ENCODE measurements at places on chromosomes 5 and 9.
A peak's percentile ranks its signal among the peaks of the same experiment; 100 is the strongest.

GRCh38 chr9:118367383-118367782 is 663.2 kb downstream of the TLR4 start:
- DNase-seq = no peak

- DNase-seq = no peak
These were observed 217.1 kb downstream of the TSSK1B start for GRCh38 chr5:113217619-113218184.

DNA sequence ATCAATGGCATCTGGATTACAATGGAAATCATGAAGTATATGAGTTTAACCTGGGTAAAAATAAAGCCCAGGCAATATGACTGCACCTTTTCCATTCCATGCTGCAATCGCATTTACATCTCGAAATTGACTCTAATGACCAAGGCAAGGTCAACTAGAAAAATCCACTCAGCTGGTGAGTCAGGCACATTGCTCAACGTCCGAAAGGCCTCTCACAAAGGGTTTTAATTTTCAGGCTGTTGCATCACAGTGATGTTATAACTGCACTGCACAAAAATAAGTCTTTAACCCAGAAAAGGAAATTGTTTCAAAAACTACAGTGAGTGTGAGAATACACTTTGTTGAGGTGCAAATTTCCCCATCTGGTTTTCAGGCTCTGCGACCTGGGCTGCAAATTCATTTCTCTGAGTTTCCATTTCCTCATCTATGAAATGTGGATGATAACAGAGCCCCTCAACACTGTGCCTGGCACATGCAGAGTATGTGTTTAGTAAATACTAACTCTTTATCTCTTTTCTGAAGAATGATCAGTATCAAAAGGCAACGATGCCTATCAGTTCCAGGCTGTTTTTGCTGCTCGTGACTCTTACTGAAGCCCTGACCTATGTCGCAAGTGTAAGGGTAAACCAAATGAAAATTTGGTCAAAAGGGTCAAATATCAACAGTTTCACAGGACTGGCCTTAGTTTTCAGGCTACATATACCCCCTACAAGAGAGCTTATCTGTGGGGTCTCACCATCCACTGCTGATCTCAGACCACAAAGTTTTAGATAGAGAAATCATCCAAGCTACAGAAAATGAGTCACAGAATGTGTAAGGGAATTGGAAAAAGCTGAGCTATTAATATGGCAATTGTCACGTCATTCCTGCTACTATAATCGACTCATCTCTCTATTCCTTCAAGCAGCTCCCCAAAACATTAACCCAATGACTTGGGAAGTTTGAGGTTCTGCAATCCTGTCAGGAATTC is 4.1 kb downstream of the NFIL3 start:
- DNase-seq = peak; percentile 98

DNA sequence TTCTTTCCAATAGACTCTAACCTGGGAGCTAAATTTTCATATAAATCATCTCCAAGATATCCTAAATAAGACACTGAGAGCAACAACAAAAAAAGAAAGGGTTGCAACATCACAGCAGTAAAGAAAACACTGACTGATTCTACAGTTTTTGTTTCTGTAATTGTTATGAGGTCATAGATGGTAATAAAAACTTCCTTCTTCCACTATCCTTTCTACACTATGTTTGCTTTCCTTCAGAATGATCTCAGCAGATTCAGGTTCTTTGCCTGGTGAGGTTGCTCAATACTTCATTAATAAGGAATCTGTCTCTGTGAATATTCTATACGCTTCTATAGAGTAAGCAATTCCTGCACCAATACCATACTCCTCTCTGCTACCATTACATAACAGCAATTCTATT is 835.6 kb upstream of the GRAMD2B start:
- no peak for DNase-seq

DNA sequence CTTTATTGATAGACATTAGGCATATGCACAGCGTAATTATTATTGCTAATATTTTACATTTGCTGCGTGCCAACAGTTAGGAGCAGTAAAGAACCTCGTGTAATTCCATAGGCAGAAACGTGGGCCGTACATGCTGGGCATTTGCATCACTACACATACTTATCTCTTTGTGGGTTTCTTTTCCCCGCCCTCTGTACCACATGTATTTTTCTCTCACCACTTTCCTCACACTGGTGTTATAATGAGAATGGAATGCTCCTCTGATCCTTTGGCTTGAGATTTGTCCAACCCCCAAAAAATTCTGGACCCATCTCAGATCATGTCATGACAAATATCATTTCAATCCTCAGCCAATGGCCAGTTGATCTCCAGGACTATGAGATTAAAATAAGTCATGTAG is 1952.6 kb upstream of the WWC1 start:
- no peak for DNase-seq

DNA sequence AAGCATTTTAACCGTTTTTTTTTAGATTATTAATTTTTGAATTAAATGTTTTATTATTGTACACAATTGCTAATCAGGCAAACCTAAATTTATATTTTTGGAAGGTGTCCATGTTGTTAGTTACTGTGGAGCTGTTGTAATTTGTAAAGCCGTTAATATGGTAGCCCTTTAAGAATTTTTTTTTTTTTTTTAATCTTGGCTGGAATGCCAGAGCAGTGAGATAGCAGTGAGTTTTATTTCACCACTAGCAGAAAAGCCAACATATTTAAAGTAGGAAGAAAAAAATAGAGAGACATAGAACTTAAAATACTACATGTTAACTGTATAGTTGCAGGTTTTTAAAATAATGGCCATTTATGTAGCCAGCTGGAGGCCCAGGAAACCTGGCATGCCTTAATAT is 35.3 kb upstream of the RNF20 start:
- no peak for DNase-seq

DNA sequence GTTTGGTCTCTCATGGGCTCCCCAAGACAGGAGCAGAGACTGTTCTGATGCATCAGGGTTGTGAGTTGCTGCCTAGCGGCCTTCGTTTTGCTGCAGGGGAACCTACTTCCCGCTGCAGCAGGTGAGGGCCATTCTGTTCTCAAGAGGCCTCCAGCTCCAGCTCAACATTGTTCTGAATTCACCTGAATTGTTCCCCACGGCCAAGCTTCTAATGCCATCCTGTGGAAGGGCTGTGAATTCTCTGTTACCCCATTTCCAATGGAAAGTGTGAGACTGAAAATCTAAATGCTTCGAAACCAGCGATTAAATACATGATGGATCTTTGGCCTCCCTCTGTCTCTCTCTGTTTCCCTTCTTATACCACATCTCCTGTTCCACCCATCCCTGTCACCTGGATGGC is 349.1 kb upstream of the DAP start:
- DNase-seq = no peak

DNA sequence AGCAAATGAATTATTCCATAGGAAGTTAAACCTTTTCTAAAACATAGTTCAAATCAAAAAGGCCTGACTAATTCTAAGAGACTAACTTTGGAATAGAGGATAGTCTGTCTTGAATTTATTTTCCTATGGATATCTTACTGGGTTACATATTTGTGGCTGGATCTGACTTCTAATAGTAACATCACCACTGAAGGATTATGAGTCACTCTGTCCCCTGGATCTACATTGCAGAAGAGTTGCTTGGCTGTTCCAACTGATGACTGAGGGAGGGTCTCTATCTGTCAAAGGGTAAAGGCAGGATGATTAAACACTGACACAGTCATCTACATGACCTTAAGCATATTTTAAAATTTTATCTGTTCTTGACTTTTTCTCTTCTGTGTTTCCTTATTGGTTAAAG is 119.6 kb upstream of the FST start:
- peak; percentile 81 for DNase-seq

- DNase-seq = no peak
These were observed 38.9 kb downstream of the SERINC5 start for GRCh38 chr5:80216753-80217596.

DNA sequence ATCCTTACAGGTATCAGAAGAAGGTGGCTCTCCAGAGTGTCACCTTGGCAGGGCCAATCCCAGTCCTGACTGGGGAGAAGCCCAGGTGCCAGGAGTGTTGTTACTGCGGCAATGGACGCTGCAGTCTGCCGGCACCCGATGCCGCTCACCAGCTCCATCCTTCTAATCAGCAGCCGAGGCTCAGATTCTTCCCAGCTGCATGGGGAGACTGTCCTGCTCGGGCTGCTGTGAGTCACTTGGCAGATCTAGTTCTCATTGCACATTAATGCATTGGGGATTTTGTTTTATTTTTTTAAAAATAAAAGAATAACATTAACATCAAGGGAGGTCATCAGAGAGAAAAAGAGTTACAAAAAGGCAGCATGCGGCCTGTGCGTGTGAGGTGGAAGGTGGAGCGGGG is 115.8 kb downstream of the MTX3 start:
- peak; percentile 12 for DNase-seq

DNA sequence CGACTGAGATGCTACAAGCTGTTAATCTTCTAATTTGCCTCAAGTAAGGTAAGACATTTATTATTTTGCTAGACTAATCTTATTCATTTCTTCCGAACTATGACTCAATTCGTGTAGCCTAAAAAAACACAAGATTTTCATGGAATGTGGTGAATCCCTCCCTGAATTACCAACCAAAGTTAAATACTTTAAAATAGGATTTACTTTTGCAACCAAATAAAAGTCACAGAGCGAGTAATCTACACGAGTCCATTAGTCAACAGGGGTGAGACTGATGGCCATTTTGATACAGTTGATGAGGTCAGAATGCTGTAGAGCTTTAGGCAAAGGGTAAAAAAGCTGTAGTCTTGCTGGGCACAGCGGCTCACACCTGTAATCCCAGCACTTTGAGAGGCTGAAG is 13.1 kb upstream of the BNC2 start:
- DNase-seq = no peak

- DNase-seq = no peak
These were observed 1953.8 kb downstream of the MAT2B start for GRCh38 chr5:165459232-165459631.

DNA sequence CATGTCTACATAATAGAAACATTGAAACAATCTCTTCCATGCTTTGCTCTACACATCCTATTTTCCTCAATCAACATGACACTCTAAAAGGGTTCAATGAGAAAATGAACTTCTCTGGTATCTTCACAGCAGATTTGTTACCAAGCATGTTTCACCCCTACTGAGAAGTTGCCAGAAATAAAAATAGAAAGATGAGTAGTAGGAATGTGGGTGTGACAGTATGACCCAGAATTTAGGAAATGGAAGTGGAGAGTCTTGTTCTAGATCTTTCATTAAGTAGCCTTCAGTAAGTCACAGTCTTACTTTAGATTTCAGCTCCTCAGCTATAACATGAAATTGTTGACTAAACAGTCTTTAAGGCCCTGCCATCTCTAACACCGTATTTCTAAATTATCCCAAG is 581.8 kb downstream of the EFNA5 start:
- DNase-seq = no peak

DNA sequence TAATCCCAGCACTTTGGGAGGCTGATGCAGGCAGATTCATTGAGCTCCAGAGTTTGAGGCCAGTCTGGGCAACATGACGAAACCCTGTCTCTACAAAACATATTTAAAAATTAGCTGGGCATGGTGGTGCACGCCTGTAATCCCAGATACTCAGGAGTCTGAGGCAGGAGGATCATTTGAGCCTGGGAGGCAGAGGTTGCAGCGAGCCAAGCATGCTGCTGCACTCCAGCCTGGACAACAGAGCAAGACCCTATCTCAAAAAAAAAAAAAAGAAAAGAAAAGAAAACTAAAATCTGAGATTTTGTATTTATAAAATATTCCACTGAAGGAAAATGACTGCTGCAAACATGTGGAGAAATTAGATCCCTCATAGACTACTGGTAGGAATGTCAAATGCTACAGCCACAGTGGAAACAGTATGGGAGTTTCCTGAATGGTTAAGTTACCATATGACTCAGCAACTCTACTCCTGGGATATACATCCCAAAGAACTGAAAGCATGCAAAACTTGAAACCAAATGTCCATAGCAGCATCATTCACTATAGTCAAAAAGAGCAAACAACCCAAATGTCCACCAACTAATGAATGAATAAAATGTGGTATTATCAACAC is 106.1 kb downstream of the UBAP2 start:
- DNase-seq = peak; percentile 78

DNA sequence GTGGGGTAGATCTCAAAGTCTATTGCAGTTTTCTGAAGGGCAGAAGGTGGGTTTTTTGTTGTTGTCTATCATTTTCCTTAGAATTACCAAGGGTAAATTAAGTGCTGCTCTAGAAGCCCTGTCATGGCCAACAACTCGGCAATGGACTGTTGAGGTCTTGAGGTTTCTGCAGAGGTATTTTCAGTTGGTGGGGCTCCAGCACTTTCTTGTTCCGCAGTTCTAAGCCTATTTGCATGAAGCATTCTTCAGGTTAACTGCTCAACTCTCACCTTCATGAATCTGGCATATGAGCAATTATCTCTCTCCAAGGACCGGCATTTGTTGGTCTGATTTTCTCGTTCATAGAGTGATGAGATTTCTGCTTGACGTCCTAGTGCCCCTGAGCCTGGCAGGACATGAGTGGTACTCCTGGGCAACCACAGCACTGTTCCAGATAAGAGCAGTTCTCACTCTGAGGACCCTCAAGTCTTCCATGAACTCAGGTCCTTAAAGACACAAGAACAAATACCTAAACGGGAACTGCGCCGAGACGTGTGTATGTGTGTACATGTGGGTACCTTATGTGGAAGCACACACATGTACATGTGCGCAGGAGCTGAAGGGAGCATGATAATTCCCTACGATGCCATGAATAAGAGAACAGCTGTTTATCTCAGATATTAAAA is 544.5 kb downstream of the CSNK1G3 start:
- DNase-seq = no peak

GRCh38 chr5:98999631-99000030 is 70.8 kb upstream of the CHD1 start:
- peak; percentile 20 for DNase-seq

GRCh38 chr9:31415164-31415563 is 969.3 kb upstream of the ACO1 start:
- DNase-seq = no peak

DNA sequence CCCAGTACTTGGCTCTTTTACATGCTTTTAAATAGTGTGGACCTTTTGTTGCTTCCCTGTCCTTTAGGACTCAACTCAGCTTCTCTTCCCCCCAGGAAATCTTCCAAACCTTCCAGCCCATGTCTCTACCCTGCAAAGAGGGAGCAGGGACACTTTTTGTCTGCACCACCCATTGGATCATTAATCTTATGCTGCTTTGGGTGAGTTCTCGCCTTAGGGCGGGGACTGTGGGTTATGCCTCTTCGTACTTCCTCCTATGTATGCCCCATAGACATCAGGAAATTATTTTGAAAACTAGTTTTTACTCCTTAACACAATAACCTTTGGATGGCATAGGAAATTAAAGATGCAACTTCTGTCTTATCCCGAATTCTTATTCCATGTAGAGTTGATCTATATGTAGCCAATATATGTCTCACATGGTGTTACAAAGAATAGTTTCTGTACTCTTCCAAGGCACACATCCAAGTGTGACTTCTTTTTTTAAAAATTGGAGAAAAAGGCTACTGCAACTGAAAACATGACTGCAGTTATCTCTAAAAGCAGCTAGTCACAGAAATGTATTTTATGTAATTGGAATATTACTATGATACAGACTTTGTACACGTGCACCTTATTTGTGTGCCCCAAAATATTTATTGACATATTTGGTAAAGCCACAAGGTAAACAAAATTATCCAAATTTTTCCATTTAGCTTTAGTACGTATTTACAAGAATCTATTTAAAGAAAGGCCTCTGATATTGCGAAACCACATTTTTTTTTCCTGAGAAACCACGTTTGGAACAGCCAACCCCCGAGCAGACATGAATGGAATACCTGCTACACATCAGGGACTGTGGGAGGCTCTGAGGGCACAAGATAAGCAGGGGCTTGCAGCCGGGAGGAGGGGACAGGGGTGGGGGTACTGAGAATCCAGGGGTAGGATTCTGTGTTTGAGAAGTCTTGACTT is 133.6 kb downstream of the WDR41 start:
- peak; percentile 65 for DNase-seq

Measured in cardiac fibroblast (primary cell).